Activated CD8-positive, alpha-beta memory T cell treated with anti-CD3 and anti-CD28 coated beads for 4 hours (primary cell): ENCODE measurements at places on chromosomes 12 and 14.

- DNase-seq = no peak
Measured at GRCh38 chr14:24290746-24291145, 8.8 kb downstream of the DHRS1 start.

DNA sequence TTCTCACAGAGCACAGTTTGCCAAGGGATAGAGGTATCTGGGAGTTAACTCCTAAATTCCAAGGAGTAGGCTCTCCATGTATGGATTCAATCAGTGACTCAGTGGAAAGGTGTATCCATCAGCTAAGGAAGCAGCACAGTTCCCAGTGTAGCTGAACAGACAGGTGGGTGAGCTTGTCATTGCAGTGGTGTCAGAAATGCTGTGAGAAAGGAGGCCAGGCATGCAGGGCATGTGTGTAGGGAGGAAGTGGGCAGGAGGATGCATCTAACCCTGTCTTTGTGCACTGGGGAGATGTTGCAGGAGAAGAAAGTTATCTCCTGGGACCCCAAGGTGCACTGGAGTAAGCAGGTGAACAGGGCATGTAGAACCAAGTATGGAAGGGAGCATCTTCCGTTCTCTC lies 539.0 kb downstream of the VRK1 start:
- no peak for DNase-seq

- no peak for DNase-seq
Measured at GRCh38 chr14:32564596-32564995, 235.5 kb downstream of the AKAP6 start.

GRCh38 chr14:83827383-83827782 lies 1702.6 kb upstream of the FLRT2 start:
- no peak for DNase-seq

GRCh38 chr12:132711080-132711843 lies 620 bp downstream of the PGAM5 start:
- DNase-seq = no peak

DNA sequence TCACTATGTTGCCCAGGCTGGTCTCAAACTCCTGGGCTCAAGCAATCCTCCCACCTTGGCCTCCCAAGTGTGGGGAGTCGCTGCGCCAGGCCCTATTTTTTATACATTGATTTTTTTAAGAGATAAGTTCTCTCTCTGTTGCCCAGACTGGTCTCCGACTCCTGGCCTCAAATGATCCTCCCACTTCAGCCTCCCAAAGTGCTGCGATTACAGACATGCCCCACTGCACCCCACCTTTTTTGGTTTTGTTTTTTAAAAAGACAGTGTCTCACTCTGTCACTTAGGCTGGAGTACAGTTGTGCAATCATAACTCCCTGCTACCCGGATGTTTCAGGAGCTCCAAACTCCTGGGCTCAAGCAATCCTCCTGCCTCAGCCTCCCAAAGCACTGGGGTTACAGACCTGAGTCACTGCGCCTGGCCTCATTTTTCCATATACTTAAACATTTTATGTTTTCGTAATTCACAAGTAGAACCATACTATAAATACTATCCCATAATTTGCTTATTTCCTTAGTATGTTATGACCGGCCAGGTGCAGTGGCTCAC lies 16.8 kb downstream of the HECTD1 start:
- no peak for DNase-seq

DNA sequence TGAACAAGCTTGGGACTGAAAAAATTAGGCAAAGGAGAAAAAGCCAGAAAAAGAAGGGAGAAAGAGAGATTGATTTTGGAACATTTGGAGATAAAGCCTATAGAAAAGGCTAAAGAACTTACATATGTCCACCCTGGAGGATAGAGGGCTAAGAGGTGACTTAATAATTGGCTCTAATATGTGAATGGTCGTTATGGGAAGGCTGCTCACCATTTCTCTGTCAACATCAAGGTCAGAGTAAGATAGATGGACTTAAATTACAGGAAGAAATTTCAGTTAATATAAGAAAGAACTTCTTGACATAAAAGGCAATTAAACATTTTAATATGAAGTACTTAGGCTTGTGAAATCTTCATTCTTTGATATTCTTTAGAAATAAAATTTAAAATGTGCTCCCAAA lies 238.6 kb downstream of the TRHDE start:
- no peak for DNase-seq

DNA sequence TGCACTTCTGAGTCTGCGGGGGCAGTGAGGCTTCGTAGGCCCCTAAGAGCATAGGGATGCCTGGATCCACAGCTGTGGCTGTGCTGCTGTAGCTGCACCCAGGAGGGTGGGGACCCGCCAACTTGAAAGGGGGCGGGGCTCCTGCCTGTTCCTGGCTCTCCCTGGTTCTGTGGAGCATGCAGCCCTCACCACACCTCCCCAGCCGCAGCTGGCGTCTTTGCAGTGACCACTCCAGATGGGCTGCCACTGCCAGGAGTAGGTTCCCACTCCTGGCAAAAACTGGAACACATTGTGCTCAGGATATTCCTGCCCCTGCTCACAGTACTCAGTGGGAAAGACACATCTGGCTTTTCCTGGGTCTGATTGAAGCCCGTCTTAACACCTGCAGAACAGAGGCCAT lies 35.8 kb downstream of the TIMELESS start:
- no peak for DNase-seq

GRCh38 chr14:51593397-51593796 lies 58.3 kb upstream of the FRMD6 start:
- DNase-seq = no peak
